Activated T-helper 9 cell treated with anti-CD3 and anti-CD28 coated beads, Interleukin-2, amount 50 U/mL, for 16 hours (primary cell): ENCODE measurements at places on chromosomes 16 and 17.

DNA sequence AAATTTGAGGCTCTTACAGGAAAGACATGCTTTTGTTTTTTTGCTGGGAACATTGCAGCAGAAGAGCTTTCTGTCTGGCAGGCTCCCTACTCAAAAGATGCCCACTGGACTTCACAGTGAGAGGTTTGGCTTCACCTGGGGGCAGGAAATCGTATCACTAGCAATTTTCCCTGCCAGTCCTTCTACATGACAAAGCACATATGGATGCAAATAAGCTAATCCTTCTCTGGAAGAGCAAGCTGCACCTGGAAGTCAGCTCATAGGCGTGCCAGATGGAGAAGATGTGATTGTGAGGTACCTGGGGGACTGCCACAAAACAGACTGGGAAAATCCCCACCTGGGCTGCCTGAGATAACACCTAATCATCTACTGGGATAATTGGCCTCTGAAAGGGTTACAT, 195.0 kb upstream of the CPHXL start:
- no peak for DNase-seq

DNA sequence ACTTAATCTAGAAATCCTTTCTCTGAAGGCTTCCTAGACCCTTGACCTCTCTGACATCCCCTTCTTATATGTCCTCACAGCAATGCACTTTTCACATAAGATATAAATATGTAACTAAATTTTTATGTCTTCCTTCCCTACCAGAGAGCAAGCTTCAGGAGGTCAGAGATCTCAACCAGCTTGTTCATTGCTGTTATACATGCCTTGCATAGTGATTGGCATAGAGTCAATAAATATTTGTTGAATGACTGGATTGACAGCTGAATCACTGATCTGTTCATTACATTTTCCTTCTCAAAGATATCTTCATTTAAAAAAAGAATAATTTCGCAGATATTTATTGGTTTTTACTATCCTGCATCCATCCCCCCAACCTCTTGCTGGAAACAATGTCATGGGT, 29.5 kb downstream of the HYDIN start:
- DNase-seq: no peak

DNA sequence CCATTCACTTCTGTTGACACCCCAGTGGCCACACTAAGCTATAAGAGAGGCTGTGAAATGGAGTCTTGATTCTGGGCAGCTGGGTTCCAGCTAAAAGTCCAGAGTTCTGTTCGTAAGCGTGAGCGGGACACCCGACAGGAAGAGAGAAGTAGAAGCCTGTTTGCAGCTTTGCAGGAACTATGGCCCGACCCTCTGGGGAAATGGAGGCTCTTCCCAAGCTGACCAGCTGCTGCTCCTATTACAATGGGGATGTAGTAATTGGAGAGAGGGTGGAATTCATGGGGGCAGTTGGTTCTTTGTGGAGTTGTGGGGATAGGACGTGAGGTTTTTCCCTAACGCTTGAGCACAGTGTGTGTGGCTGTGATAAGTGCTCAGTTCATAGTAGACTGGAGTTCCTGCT, 28.4 kb downstream of the UBALD1 start:
- DNase-seq: no peak

DNA sequence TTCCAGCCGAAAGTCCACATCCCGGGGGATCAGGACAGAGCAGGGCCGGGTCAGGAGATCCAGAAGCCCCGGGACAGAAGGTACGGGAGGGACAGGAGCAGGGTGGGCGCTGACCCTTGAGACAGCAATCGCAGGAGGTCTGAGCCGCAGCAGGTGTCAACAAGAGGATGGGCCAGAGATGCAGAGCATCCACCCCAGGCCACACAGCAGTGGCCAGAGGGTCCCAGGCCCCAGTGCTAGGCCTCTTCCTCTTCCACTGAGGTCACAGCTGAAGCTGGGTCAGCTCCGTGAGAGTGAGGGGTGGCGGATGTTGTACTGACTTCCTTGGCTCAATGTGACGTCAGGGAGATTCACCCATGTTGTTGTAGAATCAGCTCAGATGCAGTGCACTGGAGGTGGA, 8.7 kb upstream of the RNF213 start:
- no peak for DNase-seq

- no peak for DNase-seq
Observed at GRCh38 chr16:11049396-11050059, 105.2 kb downstream of the CLEC16A start.
